Motor neuron (in vitro differentiated cells): ENCODE measurements at places on chromosomes 7 and 10. TPM values are rescaled to one million over a fixed set of nuclear protein-coding genes. Genes with fewer than 3 reads are reported as not detected.
A peak's percentile ranks its signal among the peaks of the same experiment; 100 is the strongest.

The SPDYE3 gene
- 4.4 and 4.6 TPM in 2 replicates for total RNA-seq

The PRPS1L1 gene
- not detected in 2 replicates for total RNA-seq

The NPS gene
- not detected in 2 replicates for total RNA-seq

The SHH gene
- total RNA-seq, result 0.05 and 0.16 TPM in 2 replicates

The PCLO gene
- 11.0 and 17.7 TPM in 2 replicates for total RNA-seq

The SGCE gene
- total RNA-seq, result 8.2 and 10.0 TPM in 2 replicates

The IL15RA gene
- total RNA-seq, result 2.5 and 6.0 TPM in 2 replicates

The EGFR gene
- 22.6 and 34.5 TPM in 2 replicates for total RNA-seq

The ABCB1 gene
- total RNA-seq, result 2.7 TPM in 2 replicates

The CYP26C1 gene
- 0.54 and 1.1 TPM in 2 replicates for total RNA-seq

The DENND10 gene
- 39.9 and 43.4 TPM in 2 replicates for total RNA-seq

The FAM25G gene
- total RNA-seq, result not detected in 2 replicates

GRCh38 chr7:14400271-14400670, 410.8 kb upstream of the ETV1 start:
- ATAC-seq, result no peak

GRCh38 chr10:71623098-71623985, 96.2 kb downstream of the C10orf105 start:
- ATAC-seq, result peak; percentile 20

DNA sequence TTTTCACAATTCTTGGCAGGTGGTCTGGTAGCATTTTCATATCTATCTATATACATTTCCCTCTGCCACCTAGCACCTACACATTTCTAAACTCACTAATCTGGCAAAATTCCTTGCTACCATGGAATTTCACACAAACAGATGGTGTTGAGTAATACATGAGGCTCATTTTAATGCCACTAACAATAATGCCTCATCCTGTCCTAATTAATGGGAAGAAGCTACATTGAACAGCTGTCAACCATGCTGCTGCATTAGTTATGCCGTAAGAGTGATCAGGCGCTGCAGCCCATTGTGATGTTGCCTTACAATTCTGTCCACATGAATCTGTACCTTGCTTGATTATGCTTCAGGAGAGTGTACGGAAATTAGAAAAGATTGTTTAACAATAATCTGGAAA, 23.2 kb downstream of the COL1A2 start:
- ATAC-seq, result peak; percentile 49

- ATAC-seq, result no peak
These were observed 92.9 kb downstream of the XRCC2 start for GRCh38 chr7:152583006-152583405.

DNA sequence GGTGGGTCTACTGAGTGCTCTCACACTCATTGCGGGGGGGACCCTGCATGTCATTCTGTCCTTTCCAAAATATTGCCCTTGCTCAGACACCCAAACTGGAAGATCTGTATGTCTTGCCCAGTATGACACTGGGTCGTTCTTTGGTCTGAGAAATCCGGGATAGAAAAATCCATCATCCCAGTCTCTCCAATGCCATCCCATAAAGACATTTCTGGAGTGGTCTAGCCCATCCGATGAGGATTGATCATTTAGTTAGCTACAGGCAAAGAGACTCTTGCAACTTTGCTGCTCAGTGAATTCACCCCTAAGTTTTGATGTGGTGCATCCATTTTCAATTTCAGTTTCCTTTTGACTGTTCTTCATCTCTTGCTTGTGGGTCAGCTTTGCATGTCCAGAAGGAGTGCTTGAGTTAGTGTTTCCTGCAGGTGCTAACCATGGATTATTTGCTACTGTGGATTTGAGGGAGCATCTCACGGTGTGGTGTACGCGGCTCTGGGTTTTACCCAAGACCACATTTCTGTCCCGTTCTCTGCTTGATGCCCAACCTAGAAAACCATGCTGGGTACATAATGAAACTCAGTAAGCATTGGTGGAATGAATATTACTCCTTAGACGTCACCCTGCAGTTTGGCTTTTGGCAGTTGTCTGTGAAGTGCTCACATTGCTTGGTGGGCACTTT, 247.0 kb upstream of the MKI67 start:
- no peak for ATAC-seq

GRCh38 chr10:47255033-47255813, 44.8 kb upstream of the GDF10 start:
- ATAC-seq, result no peak

- ATAC-seq, result no peak
These were observed 78.2 kb downstream of the NKX6-2 start for GRCh38 chr10:132707776-132708171.

DNA sequence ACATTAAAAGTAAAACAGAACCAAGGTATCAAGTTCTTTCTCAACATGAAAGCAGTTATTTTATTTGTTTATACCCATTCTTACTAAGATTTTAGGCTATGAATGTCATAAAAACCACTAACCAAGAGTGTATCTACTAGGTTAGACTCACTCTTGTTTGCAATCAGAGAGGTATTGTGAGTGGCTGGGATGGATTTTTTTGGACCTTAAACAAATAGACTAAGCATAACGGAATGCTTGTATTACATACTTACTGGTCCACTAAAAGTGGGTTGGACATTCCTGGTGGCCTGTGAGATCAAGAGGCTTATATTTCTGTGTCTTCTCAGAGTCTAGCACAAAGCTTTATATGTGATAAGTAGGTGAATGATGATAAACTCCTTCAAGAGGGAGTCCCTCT, 32.6 kb upstream of the CBLL1 start:
- ATAC-seq, result no peak

DNA sequence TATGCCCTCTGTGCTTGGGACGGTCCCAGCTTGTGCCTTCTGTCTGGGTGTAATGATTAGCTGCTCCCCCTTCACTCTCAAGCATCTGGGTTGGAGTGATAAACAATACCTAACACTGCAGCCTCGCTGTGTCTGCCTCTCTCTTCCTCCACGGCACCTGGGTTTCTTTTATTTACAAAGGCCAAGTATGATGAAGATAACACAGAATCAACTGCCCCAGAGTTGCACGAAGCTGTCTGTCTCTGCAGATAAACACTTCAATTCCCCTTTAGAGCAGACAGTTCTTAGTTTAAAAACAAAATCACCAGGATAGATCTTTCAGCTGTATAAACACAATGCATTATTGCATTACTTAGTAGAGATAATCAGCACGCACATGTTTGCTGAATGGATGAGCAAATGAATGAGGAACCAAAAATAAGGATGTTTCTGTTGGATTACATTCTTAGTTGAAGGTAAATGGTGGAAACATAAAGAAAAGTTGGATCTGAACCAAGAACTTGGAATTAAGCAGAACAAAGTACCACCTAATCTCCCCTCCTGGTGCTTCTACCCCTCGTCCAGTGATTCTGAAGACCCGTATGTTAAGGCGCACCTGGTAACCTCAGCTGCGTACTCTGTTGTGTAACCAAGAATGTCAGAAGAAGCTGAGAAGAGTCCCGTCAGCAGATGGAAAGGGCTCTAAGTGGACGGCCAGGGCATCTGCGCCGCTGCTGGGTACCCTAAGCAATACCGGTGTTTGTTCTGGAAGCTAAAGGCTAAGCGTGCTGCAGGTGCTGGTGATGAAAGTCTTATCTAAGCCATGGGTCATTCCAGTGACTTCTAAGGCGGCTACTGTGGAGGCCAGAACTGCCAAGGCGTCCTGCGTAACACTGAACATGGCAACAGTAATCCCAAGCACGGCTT, 26.6 kb downstream of the INSIG1 start:
- ATAC-seq, result no peak

DNA sequence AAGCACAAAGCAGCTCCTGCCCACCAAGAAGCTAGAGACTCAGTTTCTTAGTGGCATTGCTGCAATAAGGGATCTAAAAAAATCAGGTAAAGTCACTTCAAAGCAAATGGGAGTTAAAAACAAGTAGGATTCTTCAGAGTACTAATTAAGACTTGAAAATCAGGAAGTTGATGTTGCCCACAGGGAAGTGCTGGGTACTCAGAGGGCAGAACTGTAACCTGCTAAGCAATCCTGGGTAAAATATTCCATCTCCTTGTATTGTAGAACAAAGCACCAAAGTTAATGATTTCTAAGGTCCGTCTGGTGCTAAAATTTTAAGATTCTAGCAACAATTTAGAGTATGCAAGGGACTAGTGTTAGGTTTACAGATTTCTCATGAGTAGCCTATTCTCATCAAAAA, 8.3 kb downstream of the PEX1 start:
- ATAC-seq, result no peak

GRCh38 chr10:182441-183201, 47.4 kb downstream of the ZMYND11 start:
- ATAC-seq, result no peak

- ATAC-seq, result no peak
These were observed 303.1 kb upstream of the IMMP2L start for GRCh38 chr7:111865430-111865829.

GRCh38 chr7:5183155-5183554, 6.9 kb upstream of the WIPI2 start:
- ATAC-seq, result no peak

GRCh38 chr10:62961951-62962523, 145.9 kb upstream of the EGR2 start:
- ATAC-seq, result peak; percentile 65

DNA sequence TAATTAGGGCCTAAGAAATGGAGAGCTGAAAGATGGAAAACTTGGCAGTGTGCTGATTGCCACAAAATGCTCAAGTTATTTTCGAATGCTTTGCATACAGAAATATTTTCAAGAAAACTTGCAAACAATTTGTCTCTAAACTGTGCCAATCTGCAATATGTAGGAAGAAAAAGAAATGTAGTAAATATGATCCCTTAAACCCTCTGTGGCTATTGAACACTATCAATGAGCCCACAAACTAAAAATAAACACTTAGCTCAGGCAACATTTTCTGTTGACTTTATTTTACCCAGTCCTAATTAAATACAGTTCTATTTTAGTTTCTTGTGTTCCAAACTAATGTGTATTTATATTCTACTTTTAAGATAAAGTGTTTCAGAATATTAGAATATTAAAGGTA, 342.1 kb downstream of the SEMA3D start:
- no peak for ATAC-seq

DNA sequence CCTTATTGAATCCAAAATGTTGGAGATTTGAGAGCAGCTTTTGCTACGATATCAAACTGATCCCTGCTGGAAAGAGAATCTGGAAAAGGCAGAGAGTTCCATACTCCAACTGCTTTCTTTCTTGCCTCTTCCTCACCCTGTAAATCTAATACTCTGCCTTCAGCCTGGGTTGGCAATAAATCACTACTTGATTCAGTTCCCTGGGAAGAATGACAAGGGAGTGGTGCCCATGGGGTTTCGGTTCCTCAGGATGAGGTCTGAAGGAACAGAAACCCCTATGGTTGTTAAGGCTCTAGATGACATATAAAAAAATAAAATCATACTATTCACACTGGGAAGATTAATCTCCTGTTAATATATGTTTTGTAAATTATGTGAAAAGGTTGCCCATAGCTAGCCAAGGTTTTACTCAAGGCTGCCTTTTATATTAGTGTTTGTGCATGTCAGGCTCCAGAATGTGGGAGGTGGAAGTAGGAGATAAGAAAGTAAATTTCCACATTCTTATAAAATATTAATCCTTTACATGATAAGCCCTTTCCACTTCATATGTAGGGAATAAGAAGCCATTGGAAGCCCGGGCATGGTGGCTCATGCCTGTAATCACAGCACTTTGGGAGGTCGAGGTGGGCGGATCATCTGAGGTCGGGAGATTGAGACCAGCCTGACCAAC, 106.2 kb upstream of the CACNA2D1 start:
- no peak for ATAC-seq

- no peak for ATAC-seq
These were observed 134.2 kb upstream of the AKR1E2 start for GRCh38 chr10:4691776-4692175.

- ATAC-seq, result no peak
These were observed 45.9 kb upstream of the CUL1 start for GRCh38 chr7:148652773-148653172.

DNA sequence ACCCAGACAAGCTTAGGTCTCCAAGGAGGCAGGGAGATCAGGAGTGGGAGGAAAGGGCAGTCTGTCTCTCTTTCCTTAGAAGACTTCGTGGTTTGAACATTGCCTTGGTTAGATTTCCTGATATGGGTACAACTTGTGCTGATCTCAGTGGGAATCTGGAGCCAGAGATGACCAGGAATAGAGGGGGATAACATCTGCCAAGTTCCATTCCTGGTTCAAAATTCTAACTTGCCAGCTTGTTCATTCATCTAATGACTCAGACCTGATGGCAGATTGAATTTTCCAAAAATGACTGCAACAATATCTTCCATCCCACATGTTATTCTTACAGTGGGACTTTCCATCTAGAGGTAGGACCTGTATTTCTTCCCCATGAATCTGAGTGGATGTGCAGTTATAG, 394.3 kb upstream of the PODXL start:
- no peak for ATAC-seq

- ATAC-seq, result no peak
These were observed 23.6 kb downstream of the RBM20 start for GRCh38 chr10:110667620-110668343.

- peak; percentile 33 for ATAC-seq
These were observed 728 bp downstream of the CAV2 start for GRCh38 chr7:116500078-116500853.

DNA sequence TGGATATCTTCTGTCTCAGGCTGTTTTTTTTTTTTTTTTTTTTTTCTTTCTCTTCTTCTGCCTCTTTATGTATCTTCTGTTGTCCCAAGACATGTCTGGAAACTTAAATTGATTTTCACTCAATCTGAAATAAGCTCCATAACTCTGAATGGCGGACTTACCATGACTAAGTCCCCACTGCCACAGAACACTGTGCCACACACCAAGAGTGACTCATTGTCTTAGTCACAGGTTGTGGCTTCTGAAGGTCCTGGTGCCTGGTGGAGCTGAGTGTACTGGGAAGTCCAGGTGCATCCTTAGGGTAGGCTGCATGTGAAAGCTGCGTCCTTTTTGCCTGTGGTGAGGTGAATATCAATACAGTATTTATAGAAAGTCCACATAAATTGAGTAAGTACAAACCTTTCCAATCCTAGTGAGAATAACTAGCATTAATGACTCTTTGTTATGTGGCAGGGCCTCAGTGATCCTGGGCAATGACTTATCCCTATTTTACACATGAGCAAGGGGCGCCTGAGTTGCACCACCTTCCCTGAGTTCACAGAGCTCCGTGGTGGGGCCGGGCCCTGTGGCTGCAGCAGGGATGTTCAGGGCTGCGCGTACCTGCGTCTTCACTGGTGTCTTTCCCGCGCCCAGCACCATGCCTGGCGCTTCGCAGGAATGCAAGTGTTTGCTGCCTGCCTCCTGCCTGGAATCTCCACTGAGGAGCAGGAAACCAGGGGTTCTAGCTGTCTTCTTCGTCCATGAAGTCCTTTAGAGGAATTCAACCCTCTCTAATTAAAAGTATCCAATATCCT, 4.3 kb downstream of the PFKP start:
- ATAC-seq, result no peak

DNA sequence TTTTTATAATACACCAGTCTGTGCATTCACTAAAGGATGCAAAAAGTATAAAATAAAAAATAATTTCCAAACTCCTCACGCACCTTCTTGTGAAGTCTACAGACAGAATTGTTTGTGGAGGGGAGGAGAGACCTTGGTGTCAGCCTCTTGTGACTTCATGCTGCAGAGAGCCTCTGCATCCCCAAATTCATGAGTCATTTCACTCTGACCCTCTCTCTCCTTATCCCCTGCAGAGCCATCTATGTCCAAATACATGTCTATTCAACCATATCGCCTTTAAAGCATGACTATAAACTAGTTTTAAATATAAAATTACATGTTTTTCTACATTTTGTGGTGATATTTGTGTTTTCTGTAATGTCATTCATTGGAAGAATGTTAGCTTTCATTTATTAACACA, 6.0 kb downstream of the CREB5 start:
- no peak for ATAC-seq
